ENCODE measurements at places on chromosomes 6 and 20. TPM values are rescaled to one million over a fixed set of nuclear protein-coding genes. Genes with fewer than 3 reads are reported as not detected.

TNFAIP3 gene
- total RNA-seq = 12.5 TPM

DNA sequence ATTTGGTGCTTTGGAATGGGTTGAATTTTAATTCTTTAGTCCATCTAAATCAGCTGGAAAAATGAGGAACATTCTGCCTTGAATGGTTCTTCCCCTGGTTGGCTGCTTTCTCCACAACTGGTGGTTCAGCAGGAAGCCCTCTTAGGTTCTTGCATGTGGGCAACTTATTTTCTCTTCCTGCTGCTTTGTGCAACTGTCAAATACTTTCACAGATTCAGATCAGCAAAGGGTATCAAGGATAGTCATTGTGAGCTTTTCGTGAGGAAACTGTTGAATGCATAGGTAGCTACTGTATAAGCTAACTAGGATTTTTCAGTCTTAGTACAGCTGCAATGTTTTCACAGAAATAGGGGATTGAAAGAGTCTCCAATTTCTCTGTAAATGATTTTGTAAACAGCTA, 72.9 kb upstream of the MRAP2 start:
- no peak for DNase-seq

GRCh38 chr6:128518434-128519131, 1.8 kb downstream of the PTPRK start:
- DNase-seq = no peak

DNA sequence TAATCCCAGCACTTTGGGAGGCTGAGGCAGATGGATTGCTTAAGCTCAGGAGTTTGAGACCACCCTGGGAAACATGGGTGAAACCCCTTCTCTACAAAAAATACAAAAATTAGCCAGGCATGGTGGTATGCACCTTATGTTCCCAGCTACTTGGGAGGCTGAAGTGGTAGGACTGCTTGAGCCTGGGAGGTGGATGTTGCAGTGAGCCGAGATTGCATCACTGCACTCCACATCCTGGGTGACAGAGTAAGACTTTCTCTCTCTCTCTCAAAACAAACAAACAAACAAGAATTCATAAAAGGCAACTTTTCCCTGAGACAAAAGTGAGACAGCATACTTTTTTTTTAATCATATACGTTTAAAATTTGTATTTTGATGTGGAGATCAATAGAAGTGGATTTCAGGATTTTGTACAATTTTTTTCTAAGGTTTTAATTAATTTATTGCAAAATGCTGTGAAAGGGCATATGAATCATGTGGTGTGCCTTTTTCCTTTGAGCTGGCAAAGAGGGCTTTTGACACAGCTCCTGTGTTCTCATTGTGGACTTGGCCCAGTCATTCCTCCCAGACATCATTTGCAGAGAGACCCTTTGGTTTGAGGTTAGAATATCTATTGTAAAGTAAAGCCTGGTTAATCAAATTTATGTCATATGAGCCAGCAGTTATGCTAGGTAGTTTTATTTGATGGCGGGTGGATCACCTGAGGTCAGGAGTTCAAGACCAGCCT, 77.1 kb downstream of the TULP4 start:
- DNase-seq = no peak

GRCh38 chr20:43946206-43946491, 31.5 kb downstream of the TOX2 start:
- DNase-seq = no peak

GRCh38 chr20:20711413-20711812, 1.0 kb downstream of the RALGAPA2 start:
- no peak for DNase-seq

DNA sequence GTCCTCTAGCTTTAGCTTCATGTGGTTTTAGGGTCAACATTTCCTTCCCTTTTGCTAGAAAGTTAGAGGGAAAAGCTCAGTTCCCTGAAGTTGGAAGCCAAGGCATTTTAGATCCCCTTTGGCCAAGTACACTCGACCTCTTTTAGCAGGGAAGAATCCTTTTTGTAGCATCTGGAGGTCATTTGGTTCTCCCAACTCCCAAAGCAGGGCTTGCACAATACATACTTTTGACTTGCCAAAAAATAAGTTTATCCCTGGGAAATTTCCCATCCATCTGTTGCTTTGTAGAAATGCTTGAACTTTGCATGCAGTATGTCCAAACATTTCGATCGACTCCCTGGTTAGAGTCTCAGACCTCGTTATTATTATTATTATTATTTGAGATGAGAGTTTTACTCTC, 4.6 kb upstream of the EDEM2 start:
- DNase-seq = no peak

GRCh38 chr6:174036-174435, 118.3 kb upstream of the DUSP22 start:
- no peak for DNase-seq

GRCh38 chr6:40356242-40356910, 230.8 kb downstream of the LRFN2 start:
- no peak for DNase-seq

NMBR gene
- total RNA-seq = not detected
